ENCODE measurements at places on chromosomes 6 and 20.

DNA sequence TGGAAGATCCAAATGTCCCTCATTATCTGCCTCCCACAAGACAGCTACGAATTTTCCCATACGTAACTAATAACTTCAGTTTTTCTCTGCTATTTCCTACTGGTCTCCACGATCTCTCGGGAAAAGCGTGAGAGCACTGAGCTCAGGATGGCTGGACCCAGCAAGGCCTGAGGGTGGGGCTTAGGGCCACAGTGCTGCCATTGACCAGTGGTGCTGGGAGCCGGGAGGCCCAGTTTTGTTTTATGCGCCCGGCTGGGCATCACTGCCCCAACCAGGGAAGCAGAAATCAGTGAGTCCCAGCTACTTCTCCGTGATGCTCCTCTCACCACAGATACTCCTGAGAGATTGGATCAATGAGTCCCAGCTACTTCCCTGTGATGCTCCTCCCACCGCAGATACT, 238.4 kb downstream of the LY86 start:
- no peak for DNase-seq

DNA sequence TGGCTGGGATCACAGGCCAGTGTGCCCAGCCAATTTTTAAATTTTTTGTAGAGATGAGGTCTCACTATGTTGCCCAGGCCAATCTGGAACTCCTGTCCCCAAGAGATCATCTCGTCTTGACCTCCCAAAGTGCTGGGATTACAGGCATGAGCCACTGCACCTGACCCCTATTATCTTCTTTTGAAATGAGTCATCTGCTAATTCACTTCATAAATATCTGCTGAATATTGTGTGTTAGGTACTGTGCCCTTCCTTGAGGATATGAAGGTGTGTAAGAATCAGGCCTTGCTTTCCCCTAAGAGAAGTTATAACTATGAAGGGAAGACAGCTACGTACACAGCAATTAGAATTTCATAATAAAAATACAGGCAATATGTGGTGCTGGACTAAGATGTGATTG, 8.2 kb downstream of the ATRN start:
- DNase-seq: no peak

DNA sequence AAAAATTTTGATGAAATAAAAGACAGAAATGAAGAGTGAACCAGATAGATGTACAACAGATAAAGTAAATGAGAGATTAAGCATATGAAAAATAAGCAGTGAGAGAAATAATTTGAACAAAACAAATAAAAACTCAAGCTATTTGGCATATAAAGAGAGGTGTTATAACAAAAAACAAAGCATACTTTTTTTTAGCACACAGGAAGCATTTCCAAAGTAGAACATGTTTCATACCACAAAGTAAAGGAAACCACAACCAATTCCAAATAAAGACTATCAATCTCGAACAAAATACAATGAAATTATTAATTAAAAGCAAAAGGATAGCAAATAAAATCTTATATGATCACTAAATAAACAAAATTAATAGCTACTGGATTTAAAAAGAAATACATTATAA, 6.8 kb downstream of the THEMIS start:
- no peak for DNase-seq

DNA sequence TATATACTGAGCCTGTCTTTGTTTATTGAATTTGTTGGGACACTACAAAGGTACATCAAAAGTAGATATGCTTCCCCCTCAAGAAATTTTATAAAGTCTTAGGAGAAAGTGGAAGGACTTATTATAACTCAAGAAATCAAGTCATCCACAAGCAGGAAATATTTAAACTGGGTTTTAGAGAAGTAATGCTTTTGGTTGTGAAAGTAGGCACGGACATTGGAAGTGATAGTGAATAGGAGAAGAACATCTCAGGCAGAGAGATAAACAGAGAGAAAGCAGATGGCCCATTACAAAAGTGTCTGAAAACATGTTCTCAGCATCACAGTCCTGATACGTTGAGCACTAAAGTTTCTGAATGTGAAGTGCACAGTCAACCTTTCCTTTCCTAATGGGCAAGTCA, 415.6 kb upstream of the RNF217 start:
- DNase-seq: no peak

DNA sequence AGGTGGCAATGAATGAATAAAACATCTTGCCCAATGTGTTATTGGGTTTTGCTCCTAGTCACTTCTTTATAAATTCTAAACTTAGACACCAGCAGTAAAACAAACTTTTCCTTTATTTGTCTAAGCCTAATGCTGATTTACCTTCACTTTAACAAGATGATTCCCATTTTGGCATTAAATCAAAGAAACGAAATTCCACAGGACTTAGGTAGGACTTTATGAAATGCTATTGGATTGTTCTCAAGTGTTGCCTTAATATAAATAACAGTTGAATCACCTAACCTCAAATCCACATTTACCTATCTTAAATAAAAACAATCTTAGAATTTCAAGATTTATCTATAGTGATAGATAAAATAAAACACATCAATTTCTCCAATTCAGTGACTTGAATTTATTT, 831.8 kb downstream of the EPHA7 start:
- no peak for DNase-seq

- no peak for DNase-seq
Observed at GRCh38 chr6:37058084-37058586, 52.7 kb downstream of the FGD2 start.

DNA sequence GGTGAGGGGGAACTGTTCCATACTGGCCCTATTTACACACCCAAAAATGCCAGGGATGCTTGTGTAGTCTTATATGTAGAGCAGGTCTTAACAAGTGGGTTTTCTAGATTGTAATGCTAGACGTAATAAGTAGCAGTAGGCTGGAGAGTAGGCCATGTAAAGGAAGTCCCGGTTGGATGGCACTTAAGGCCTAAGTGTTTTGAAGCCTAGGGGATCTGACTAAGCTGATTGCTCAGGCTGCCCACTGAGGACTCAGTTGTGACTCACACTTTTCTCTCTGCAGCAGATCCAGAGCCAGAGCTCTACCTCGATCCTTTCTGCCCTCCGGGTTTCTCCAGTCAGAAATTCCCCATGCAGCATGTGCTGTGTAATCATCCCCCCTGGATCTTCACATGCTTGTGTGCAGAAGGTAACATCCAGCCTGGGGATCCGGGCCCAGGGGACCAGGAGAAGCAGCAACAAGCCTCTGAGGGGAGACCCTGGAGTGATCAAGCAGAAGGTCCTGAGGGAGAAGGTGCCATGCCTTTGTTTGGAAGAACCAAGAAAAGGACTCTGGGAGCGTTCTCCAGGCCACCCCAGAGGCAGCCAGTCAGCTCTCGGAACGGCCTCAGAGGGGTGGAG, 26.6 kb downstream of the ZNF133 start:
- no peak for DNase-seq
